ENCODE measurements at places on chromosomes 11 and 22.

GRCh38 chr22:24437741-24438328 is 10.4 kb downstream of the ADORA2A start:
- no peak for DNase-seq

DNA sequence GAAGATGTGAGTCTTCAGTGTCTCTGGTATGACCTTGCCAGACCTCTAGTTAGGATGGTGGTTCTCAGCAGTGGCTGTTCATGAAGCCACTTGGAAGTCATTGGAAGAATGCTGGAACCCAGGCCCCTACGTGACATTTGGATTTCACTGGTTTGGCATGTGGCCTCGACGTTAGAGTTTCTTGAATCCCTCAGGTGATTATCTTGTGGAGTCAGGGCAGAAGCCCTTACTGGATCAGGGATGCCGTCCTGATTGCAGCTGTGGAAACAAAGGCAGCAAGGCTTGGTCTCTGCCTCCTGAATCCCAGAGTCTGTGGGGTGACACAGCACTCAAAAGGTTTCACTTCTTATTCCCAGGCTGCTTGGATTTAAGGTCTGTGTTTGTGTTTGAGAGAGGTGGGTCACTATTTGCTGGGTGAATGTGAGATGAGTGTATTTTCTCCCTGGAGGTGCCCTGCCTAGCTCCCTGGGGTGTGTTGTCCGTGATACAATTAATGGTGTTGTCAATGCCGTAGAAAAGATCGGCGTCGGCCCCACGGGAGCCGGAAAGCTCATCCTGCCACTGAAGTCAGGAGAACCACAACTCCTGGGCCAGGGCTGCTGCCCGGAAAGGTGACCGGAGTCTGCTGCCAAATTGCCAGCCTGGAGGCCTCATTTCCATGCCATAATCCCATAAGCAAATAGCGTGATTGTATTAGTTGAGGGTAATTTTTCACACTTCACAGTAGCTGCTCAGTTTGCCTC is 939.0 kb downstream of the BRD1 start:
- DNase-seq, result no peak

DNA sequence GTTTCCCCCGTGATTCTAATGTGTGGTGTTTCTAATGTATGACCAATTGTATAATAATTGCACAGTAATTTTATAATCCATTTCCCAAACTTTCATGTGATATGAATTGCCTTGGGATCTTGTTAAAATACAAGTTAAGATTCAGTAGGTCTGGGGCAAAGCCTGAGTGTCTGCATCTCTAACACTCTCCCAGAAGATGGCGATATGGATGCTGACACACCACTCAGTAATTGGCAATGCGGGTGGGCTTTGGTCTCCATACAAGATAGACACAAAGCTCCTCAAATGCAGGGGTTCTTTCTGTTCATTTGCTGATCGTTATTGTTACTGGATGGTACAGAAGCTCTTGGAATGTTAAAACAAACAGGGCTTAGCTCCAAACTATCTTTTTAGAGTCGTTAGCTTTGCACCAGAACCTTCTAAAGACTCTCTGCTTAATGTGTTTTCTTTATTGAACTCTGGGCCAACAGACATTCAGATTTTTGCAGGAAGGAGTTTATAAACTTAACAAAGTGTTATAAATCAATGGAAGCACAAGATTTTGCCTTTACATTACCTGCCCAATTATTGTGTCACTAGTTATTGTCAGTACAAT is 45.4 kb upstream of the ANO3 start:
- DNase-seq, result no peak

DNA sequence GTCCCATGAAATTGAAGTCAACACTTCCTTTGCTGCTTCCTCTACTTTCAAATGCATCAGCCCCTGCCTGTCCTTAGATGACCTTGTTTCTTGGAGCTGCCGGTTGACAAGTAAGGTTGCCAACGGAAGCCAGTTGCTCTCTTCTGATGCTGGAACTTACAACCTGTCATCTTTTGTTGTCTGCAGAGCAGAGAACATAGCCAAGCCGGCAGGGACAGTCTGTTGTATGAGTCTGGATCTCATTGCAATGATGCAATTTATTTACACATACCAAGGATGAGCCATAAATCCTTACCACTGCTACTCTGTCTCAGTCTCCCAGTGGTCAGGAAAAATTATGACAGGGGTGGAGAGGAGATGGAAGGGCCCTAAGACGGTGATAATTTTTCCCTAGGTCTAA is 151.4 kb downstream of the BLID start:
- DNase-seq, result no peak

GRCh38 chr11:105297463-105297862 is 157.9 kb upstream of the CARD18 start:
- DNase-seq, result no peak

DNA sequence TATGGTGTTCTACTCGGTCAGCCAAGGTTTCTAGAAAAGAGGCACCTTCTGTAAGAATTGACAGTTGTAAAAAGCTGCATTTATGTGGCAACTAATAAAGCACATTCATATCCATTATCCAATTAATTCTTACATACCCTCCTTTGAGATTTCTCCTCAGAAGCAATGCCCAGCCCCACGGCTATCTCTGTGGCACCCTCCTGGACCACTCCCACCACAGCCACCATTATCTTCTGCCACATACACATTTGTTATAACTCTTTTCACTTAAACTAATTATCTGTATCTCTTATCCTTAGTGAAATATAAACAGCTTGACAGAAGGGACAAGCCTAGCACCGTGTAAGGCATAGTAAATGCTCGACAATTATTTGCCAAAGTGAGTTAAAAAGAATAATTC is 48.5 kb downstream of the PAK1 start:
- no peak for DNase-seq

GRCh38 chr11:27040302-27041115 is at the start of gene BBOX1:
Gene BBOX1 (plus strand): TSS chr11:27040815. CDS start chr11:27055431, 14,616 bp downstream.
- no peak for DNase-seq

GRCh38 chr11:57901278-57901677 is 122.4 kb upstream of the OR9Q1 start:
- DNase-seq, result no peak

- no peak for DNase-seq
Measured at GRCh38 chr11:119470317-119471291, 47.6 kb upstream of the THY1 start.

GRCh38 chr11:116275635-116276034 is 497.2 kb downstream of the BUD13 start:
- DNase-seq, result no peak

- DNase-seq, result no peak
Measured at GRCh38 chr11:3095712-3096361, 38.6 kb upstream of the CARS1 start.

DNA sequence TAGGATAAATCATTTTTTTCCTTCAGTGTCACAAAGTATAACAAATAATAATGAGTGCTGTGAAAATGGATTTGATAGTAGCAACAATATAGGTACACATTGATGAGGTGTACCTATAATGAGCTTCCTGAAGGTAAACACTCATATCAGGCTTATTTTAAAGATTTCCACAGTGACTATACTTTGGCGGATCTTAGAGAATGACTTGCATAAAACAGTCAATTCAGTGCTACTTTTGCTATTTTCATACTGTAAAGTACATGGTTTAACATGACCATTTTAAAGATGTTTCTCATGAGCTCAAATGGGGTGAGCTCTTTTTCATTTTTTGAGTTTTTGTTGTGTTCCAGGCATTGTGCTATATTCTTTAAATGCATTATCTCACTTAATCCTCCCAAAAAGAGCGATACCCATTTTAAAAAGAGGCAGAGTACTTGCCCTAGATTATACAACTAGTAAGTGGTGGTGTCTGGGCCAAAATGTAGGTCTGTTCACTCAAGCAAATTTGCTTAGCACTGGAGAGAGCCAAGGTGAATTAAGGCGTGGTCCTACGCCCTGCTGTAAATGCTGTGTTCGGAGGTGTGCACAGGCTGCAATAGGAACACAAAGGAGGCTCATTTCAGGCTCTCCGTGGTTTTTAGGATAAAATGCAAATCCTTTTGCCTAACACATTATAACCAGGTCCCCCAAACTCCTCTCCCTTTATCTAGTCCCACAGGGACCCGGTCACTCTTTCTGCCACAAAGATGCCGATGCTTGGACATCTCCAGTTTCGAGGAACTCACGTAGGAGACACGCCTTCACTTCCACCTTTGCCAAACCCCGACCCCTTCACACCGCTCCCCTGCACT is 617 bp upstream of the ALKBH3 start:
- peak; percentile 5 for DNase-seq

- no peak for DNase-seq
Measured at GRCh38 chr22:35192129-35192918, 65.0 kb upstream of the HMGXB4 start.

DNA sequence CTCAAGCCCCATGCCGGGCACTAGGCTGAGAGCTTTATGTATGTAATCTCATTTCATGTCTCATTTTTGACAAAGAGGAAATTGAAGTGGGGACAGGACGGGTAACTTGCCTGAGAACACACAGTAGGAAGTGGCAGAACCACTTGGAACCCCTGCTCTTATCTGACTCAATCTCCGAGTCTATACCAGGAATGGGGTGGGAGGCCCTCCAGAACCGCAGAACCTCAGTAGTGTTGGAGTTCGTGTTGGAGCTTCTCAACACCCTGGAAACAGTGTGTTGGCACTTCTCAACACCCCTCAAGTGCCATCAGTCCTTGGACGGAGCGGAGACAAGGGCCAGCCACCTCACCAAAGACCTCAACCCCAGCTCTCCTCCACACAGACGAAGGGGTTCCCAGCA is 38.8 kb upstream of the POLA2 start:
- DNase-seq, result no peak

GRCh38 chr11:128779036-128779435 is 85.2 kb downstream of the FLI1 start:
- DNase-seq, result no peak

DNA sequence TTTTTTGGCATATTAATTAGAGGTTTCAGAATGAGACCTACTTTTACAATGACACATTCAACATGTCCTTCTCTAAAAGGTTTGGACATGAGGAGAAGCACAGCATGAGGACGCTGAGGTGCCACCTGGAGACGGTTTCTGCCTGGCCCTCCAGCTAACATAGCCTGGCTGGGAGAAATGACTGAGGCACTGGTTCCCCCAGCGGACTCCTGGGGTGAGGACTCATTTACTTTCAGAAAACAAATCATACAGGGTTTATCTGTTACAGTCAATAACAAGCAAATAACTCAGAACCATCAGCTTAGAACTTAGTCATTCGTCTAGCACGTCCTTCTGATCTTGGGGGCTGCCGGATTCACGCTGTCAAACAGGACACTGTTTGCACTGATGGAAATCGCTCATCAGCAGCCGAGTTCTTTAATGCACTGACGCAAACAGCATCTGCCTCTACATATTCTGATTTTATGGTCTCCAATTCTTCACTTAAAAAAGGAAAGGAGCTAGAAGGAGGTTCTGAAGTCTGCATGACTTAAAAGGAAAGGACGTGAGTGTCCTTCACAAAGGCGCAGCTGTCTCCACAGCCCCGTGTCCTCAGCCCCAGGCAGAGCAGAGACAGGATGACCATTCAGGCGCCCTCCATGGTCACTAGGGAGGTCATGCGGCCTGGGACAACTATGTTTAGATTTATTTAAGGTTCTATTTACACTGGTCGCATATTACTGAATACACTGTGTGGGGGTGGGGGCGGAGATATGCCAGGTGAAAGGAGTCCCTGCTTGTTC is 44.2 kb downstream of the CERK start:
- DNase-seq, result no peak

DNA sequence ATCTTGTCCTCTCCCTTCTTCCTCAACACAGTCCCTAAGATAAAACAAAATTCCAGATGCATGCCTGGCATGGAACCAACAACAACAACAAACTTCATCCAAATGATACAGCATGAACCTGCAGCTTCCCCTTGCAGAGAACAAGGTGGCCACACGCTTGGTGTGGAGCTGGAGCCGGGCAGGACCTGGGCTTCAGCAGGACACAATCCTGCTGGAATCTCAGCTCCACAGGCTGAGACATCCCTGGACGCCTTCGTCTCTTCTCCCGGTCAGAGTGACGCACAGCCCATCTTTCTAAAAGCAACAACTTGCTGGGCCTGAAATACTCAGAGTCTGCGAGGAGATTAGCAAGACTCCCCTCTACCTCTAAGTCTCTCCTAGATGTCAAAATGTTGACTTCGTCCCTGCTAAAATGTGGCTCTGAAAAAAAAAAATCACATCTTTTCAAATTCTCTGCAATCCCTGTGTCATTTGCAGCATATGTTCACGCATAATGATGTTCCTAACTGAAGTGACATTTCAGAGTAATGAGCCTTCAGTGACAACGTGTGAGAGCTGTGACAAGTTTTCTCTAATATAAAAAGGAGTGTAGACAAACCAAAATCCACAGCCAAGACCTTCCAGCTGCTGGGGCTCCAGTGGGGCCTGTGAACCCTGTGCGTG is 1232.3 kb downstream of the TBC1D22A start:
- no peak for DNase-seq

- DNase-seq, result no peak
Measured at GRCh38 chr11:122727101-122727929, 71.8 kb downstream of the UBASH3B start.

- no peak for DNase-seq
Measured at GRCh38 chr22:31019191-31019930, 50.3 kb downstream of the TUG1 start.

DNA sequence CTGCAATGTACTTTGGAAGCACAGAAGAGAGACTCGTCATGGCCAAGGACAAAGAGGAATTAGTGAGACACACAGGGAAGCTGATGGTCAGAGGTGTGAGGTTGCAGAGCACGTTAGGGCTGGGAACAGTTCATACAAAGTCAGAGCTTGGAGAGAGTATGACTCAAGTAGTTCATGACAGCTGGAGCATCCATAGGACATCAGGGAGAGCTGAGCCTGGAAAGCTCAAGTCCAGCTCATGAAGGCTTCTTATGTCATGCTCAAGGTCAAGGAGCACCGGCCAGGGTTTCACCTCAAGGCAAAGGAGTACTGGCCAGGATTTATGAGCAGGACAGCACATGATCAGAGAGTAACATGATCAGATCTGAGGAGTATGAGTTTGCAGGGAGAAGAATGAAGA is 64.6 kb upstream of the CHST1 start:
- no peak for DNase-seq

DNA sequence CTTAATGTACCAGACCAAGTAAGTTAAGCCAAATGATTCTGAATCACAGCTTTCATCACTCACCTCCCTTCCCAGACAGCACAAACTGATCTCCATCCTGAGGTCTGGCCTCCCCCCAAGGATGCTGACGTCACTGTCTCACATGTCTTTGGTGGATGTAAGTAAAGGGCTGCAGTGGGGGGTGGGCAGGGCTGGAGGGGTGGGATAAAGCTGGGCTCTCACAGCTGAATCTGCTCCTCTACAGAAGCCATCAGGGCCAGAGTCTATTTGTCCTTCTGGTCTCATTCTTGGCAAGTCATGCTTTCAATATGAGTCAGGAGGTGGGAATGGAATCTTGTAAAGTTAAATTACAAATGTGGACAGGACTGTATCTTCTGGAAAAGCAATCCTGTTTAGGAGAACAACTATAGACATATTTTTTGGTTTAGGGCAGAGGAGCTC is 32.7 kb downstream of the P4HA3 start:
- no peak for DNase-seq

GRCh38 chr11:72221386-72222075 is 3.0 kb upstream of the INPPL1 start:
- no peak for DNase-seq

GRCh38 chr11:132604431-132604830 is 927.9 kb downstream of the OPCML start:
- DNase-seq, result no peak

GRCh38 chr11:131281316-131281715 is 89.1 kb upstream of the NTM start:
- no peak for DNase-seq

GRCh38 chr11:69804769-69805508 is 14.3 kb downstream of the FGF3 start:
- no peak for DNase-seq

- DNase-seq, result peak; percentile 77
Measured at GRCh38 chr11:75445315-75445953, 12.4 kb upstream of the KLHL35 start.

Measured in stimulated activated CD4-positive, alpha-beta T cell treated with anti-CD3 and anti-CD28 coated beads, Interleukin-2, amount 100 ng/mL, for 48 hours (primary cell).